ENCODE measurements at places on chromosomes 2 and 18.

DNA sequence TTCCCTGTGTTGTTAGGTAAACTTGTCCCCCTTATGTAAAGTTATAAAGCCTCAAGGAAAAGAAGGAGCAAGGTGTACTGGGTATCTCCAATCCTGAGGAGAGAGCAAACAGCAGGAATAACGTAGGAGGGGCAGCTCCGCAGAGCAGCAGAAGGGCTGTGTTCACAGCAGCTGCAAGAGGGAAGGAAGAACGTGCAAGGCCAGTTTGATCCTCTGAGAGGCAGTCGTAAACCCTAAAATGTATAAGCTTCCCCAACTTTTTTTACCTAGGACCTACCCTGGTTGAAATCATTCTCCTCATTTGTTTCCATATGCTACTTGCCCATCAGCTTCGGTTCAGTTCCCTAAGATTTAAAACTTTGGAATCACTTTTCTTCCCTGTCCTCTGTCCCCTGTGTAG, 51.9 kb upstream of the MAP3K20 start:
- DNase-seq: no peak

- no peak for DNase-seq
Observed at GRCh38 chr2:28049899-28050298, 159.4 kb downstream of the BABAM2 start.

- DNase-seq: no peak
Observed at GRCh38 chr2:29841386-29842004, 79.9 kb downstream of the ALK start.

- DNase-seq: no peak
Observed at GRCh38 chr18:9109523-9109922, 7.0 kb downstream of the NDUFV2 start.

Data from cerebellar nuclear complex (tissue), 1 donor.